ENCODE measurements at places on chromosomes 13 and 19.
A peak's percentile ranks its signal among the peaks of the same experiment; 100 is the strongest.

DNA sequence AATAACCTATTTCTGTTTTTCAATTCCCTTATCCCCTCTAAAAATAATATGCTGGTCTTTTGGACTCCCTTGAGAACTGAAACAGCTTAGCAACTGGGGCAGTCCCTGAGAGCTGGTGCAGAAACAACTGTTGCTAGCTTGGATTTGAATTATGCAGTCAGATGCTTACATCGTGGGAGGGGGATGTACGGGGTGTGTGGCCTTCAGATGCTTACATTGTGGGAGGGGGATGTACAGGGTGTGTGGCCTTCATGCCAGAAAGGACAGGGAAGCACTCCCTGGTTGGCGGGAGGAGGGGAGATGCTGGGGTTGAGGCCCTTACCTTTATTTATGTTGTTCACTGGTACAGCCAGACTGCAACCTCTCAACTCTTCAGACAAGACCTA is 25.6 kb downstream of the LRCH1 start:
- no peak for DNase-seq

DNA sequence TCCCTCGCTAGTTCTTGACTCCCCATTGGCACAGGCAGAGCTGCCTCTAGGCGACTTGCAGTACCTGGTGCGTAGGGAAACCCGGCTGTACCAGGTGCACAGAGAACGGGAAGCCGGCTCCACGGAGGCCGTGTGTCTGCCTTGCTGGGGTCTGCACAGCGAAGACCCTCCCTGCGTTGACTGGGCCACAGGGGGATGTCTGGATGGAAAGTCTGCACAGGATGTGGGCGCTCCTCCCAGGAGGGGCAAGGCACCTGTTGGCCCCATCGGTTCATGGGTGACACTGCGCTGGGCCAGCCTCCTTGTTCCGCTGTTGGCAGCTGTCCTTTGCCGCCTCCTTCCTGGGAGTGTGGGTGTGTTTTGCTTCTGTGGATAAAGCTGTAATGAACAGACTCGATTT is 138.3 kb downstream of the TEX29 start:
- DNase-seq: no peak

- no peak for DNase-seq
Measured at GRCh38 chr19:19009951-19010350, 23.4 kb downstream of the SUGP2 start.

- peak; percentile 29 for DNase-seq
Measured at GRCh38 chr13:106570299-106570852, 2.4 kb upstream of the ARGLU1 start.

DNA sequence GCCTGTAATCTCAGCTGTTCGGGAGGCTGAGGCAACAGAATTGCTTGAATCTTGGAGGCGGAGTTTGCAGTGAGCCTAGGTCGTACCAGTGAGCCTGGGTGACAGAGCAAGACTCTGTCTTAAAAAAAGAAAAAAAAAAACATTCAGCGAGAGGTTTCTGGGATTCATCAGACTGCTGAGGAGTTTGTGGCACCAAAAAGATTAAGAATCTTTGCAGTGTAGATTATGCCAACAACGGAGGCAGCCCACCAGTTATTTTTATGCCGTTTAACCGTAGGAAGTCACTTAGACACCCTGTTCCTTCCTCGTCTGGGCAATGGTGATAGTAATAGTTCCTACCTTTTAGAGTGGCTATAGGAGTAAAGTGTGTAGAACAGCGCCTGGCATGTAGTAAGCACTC is 2.5 kb downstream of the COX6B1 start:
- DNase-seq: no peak

DNA sequence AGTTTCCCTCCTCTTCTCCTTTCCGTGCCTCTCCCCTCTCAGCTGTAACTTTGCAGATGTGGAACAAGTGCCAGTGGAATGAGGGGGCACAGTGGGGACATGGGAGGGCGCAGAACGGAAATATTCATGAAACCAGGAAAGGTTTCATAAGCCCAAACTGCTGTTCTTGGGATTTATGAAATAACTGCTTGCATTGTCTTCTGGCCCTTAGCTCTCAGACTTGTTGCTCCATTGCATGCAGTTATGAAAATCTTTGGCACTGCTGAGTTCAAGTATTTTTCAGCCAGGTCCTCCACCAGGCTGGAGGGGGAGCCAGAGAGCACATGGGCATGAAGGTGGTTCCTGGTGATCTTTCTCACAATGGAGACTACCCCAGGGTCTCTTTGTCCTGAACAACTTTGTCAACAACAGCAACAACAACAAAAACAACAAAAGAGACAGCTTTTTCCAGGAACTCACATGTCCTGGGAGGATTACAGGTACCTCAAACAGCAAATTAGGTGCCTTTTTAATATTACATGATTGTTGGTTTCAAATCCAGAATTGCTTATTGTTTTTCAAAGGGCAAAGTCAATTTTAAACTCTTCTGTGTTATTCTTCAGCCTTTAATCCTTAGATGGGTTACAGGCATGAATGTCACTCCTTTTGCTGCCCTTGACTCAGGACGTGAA is 1.5 kb downstream of the RGCC start:
- no peak for DNase-seq

DNA sequence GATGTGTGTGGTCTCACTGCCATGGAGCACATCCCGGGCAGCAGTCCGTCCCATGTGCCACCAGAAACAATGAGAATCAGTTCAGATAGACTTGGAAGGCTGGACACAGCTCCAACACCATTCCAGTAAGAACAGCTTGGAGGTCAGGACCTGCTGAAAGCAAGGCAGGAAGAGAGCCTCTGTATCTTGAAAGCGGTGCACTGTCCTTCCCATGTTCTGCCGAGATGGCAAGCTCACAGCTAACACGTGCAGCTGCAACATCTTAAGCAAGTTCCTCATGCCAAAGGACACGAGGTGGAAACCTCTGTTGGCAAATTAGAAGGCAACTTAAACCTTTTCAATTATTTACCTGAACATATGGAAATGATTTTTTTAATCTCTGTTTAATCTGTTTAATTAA is 175.4 kb downstream of the DLEU7 start:
- no peak for DNase-seq

DNA sequence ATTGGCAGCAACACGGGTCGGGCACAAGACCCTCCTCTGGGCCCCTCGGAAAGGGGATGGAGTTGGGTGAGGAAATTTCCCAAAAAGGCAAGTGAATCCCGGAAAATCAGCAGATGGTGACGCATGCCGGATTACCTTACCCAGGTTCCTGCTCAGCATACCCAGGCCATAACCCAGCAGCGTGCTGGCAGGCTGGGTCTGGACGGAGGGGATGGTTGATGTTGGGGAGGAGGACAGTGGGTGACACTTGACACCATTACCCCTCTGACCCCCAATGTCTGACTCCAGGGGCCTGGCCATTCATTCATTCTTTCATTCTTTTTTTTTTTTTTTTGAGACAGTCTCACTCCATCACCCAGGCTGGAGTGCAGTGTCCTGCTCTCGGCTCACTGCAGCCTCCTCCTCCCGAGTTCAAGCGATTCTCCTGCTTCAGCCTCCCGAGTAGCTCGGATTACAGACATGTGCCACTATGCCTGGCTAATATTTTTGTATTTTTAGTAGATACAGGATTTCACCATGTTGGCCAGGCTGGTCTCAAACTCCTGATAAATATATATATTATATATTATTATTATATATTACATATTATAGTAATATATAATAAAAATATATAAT is 799 bp downstream of the PVR start:
- DNase-seq: peak; percentile 60

- DNase-seq: no peak
Measured at GRCh38 chr13:26605845-26606244, 48.4 kb downstream of the WASF3 start.

DNA sequence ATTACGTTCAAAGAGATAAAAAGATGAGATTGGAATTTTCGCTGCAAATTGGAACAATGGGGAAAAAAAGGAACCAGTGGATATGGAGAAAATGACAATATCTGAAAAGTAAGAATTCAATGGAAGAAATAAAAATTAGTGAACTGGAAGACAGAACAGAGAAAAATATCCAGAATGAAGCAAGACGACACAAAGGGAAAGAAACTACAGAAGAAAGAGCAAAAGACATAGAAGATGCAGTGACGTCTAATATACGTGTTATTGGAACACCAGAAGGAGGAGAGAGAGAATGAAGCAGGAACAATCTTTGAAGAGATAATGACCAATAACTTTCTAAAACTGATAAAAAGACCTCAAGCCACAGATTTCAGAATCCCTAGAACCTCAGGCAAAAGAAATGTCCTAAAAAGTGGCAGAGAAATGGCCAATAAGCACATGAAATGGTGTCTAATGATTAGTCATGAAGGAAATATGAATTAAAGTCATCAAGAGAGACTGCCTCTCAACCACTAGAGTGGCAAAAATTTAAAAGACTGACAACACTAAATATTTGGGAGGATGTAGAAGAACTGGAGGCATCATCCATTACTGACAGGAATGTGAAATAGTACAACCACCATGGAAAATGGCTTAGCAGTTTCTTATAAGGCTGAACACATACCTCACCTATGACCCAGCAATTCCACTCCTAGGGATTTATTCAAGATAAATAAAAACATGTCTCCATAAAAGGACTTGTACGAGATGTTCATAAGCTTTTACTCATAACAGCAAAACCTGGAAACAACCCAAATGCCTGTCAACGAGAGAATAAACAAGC is 56.5 kb downstream of the GADD45B start:
- DNase-seq: no peak

GRCh38 chr19:39848392-39848791 is 2.2 kb upstream of the FBL start:
- DNase-seq: no peak

GRCh38 chr13:51553531-51553930 is 30.7 kb upstream of the WDFY2 start:
- DNase-seq: no peak

GRCh38 chr13:47100214-47100853 is 203.5 kb upstream of the HTR2A start:
- DNase-seq: no peak

DNA sequence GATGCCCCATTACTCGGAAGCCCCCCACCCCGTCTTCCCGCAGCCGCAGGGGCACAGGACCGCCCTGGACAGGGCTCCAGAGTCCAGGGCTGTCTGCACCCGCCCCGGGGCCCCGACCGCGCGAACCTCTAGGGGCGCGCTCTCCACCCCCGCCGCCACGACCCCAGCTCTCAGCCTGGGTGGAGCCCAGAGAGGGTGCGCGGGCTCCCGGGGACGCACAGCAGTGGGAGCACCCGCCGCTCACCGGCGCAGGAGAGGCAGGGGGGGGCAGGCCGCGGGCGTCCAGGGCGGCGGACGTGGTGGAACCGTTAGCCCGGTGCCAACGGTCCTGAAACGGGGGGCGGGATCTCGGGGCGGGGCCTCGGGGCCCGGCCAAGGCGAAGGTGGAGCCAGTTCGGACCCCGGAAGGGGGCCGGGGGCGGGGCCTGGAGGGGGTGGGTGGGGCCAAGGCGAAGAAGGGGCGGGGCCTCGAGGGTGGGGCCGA is at the start of gene ATP8B3:
Gene ATP8B3 (minus strand): TSS at position 335 of the 484 bp plus-strand sequence. CDS start 540 bp downstream, outside the sequence.
- DNase-seq: no peak

GRCh38 chr13:106919638-106920037 is 351.7 kb upstream of the ARGLU1 start:
- DNase-seq: no peak

DNA sequence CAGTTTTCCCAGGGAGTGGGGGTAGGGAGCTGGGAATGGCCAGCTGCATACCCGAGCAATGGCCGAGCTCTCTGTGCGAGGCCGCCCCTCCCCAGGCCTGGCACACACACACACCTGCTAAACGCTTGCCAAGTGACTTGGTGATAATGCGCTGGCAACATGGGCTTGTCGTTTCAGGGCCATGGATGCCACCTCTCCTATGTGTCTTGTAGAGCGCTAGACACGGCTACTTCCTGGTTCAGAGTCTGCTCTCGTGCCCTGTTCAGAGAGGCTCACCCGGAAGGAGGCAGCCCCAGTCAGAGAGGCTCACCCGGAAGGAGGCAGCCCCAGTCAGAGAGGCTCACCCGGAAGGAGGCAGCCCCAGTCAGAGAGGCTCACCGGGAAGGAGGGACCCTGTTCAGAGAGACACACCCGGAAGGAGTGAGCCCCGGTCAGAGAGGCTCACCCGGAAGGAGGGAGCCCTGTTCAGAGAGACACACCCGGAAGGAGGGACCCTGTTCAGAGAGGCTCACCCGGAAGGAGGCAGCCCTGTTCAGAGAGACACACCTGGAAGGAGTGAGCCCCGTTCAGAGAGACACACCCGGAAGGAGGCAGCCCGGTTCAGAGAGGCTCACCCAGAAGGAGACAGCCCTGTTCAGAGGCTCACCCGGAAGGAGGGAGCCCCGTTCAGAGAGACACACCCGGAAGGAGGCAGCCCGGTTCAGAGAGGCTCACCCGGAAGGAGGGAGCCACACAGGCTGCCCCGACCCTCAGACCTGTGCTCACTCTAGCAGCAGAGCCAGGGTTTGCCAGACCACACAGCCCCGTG is 4.2 kb downstream of the ADPRHL1 start:
- DNase-seq: no peak

- DNase-seq: no peak
Measured at GRCh38 chr13:95133498-95133897, 167.8 kb downstream of the ABCC4 start.

- DNase-seq: no peak
Measured at GRCh38 chr13:111962431-111962891, 104.5 kb upstream of the SOX1 start.

GRCh38 chr19:7242601-7243258 is 51.5 kb downstream of the INSR start:
- DNase-seq: peak; percentile 58

DNA sequence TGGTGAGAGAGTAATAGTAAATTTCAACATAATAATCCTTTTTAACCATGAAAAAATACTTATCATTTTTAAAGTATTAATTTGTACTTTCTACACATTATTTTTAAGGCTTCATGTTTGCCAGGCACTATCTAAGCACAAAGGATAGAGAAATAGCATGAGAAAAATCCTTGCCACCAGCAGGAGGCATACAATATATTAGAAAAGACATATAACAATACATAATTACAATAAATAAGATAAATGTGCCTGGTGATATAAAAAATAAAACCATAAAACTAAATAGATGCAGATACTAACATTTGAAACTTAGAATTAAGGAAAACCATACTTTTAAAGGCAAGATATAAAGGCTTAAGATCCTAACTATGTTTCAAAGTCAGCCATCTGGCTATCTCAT is 1256.4 kb downstream of the DIAPH3 start:
- no peak for DNase-seq

GRCh38 chr13:40402931-40403431 is 263.5 kb downstream of the FOXO1 start:
- no peak for DNase-seq

GRCh38 chr19:45130888-45131615 is 29.7 kb downstream of the NKPD1 start:
- peak; percentile 35 for DNase-seq

DNA sequence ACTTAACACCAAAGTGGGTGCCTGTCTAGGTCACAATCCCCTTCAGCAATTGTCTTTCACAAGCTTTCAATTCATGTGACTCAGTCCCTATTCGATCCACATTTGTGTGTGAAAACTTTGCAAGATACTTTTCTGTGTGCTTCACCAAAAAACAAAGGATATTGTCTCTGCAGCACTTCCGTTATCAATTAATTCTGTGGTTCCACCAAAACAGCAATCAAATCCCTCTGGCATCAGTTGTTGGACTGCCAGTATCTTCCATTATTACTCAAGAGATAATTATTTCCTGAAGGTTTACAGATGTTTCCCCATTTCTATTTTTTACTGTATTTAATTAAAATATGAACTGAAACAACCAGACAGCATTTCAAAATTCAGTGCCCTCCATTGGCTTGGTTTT is 481.4 kb downstream of the SUCLA2 start:
- no peak for DNase-seq

- DNase-seq: peak; percentile 21
Measured at GRCh38 chr13:44300895-44301638, 72.6 kb upstream of the SERP2 start.

- DNase-seq: no peak
Measured at GRCh38 chr13:112144616-112145550, 77.9 kb downstream of the SOX1 start.

Measured in H54 (cell line).